RCC 7860 (cell line): ENCODE measurements at places on chromosomes 3 and 15.
A peak's percentile ranks its signal among the peaks of the same experiment; 100 is the strongest.

- DNase-seq = peak; percentile 36
Observed at GRCh38 chr3:49638445-49638844, 35.7 kb upstream of the APEH start.

GRCh38 chr3:15969874-15970640 lies 172.3 kb upstream of the ANKRD28 start:
- no peak for DNase-seq

DNA sequence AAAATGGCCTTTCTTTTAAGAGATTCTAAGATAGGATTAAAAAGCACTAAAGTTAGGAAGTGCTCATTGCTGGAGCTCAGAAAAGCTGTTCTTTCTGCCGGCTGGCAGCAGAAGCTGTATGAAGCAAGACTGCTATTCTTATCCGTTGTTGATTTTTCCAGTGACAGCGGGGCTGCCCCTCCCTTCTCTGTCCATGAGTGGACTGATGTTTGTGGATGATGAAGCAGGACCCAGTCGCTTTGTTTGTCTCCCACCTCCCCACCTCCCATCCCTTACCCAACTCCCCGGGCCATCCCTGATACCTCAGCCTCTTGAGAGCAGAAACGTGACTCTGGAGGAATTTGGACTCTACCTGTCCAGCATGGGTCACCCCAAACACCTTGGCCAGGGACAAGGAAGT lies 10.3 kb upstream of the MUSTN1 start:
- DNase-seq = no peak

DNA sequence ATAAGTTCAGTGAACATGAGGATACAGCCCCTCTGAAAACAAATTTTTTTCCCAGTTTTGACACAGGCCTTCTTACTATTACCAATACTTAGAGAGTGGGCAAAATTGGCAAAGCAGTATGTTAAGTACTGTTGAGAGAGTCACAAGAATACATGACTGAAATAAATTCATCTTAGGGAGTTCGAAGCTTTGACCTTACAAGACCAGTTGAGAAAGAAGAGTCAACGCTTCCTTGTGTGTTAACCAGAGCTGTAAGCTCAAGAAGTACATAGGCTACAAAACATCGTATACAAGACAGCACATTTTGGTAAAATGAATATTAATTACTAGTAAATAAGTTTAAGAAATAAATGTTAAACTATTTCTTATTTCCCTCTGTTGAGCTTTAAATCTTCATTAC lies 164.4 kb upstream of the RORA start:
- DNase-seq = no peak

DNA sequence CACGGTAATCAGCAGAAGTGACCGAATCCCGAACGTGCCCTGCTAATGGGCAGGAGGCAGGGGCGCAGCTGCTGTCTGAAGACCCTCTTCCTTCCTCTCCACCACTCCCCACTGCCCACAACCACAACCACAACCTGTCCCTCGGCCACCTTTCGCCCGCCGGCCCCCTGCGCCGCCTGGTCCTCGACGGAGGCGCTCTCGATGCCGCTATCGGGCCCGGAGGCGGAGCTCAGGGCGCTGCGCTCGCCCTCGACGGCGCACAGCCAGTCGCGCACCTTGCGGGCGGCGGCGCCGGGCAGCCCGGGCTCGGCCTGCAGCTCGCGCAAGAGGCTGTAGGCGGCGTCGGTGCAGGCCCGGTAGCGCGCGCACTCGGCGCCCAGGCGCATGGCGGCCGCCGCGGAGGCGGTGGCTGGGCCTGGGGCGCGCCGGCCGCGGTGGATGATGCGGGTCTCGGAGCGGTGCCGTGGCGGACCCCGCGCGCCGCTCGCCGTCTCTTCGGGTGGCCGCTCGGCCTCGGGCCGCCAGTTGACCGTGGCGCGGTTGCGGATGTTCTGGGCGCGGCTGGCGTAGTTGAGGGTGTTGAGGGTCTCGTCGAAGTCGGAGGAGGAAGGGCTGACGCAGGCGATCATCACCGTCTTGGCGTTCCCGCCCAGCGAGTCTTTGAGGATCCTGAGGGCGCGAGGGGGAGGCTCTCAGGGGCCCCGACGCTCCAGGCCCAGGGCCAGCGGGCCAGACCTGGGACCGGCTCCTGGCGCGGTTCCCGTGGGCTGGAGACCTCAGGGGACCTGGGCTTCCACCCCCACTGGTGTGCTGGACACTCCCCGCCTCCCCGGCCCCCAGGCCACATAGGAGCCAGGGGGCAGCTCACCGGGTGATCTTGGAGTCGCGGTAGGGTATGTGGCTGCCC lies 6.9 kb downstream of the KIF7 start:
- DNase-seq = no peak

GRCh38 chr3:99458013-99458412 lies 180.4 kb upstream of the COL8A1 start:
- DNase-seq = no peak

GRCh38 chr15:100152463-100152862 lies 189.3 kb downstream of the ADAMTS17 start:
- no peak for DNase-seq

GRCh38 chr3:179224584-179224983 lies 26.3 kb downstream of the KCNMB3 start:
- DNase-seq = no peak

- no peak for DNase-seq
Observed at GRCh38 chr3:187992609-187993008, 161.3 kb upstream of the LPP start.

DNA sequence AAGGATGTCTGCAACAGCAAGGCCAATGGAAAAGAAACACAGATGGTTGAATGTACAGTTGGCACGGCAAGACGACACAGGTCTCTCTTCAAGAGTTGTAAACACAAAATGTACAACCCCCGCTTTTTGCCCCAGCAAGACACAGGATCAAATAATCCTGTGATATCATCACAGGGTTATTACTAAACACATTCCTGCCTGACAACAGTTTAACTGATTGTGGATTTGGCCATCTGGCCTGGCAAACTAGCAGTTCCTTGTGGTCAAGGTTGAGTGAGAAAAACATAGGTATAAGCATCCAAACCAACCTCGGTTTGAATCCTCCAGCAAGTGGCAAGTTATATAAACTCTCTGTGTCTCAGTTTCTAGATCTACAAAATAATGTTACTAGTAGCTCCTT lies 23.4 kb downstream of the PARP16 start:
- DNase-seq = no peak

DNA sequence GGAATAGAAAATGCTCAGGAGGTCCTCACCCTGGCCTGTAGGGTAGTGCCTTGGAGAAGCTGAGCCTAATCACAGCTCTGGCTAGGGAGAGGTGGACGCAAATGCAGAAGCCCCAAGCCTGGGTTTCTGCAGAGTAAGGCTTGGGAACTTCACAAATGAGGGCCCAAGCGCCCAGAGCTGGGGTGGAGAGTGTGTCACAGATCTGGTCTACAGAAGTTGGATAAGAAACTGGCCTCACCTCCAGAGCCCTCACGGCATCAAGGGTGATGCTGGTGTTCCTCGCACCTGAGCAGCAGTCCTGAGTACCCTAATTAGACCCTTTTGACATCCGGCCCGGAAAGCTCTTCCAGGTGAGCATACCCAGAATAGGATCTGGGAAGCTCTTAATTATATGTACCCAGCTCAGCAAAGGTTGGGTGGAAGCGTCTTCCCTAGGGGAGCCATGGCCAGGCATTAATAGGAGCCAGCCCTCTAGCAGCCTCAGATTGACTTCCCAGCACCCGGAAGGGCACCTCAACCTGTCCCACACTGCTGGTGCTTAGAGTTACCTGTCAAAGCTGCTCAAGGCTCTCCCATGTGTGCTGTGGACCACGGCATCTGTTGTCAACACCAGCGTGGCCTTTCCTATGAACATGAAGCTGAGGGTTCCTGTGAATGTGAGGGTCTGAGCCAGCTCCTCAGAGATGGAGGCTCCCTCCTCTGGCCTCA lies 31.8 kb downstream of the RBM5 start:
- DNase-seq = no peak

DNA sequence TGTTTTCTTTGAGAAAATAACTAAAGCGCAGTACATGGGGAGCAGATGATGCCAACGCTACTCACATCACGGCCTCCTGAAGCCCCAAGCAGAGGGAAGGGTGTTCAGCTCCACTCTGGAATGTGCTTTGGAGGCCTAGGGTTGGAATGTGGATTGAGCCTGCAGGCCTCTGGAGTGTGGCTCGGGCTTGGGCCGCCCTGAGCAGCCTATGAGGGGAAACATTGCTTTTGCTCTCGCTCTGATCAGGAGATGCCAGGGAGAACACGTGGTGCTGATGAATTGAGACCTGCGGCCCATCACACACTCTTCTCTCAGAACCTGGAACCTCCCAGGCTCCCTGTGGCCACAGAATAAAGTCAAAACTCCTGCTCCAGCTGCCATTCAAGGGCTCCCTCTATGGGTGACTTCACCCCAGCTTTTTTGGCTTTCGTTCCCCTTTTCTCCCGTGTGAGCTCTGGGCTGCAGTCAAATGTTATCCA lies 23.3 kb downstream of the CCDC13 start:
- no peak for DNase-seq

DNA sequence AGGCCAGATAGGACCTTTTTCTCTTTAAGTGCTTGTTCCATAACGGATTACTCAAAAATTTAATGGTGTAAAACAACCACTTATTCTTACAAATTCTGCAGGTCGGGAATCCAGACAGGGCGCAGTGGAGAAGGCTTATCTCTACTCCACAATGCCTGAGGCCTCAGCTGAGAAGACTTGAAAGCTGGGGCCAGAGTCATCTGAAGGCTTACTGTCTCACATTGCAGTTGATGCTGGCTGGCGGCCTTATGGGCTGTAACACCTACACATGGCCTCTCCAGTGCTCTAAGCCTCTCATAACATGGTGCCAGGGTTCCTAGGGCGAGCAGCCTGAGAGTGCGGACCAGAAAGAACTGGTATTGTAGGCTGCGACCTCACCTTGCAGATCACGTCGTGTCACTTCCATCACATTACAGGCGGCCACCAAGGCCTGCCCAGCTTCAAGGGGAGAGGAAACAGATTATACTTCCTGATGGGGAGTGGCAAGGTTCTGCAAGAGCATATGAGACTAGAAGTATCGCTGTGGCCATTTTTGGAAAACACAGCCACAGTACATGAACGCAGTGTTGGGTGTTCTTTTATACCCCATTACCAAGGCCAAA lies 32.4 kb downstream of the CMTM7 start:
- no peak for DNase-seq
